Activated T-helper 1 cell treated with anti-CD3 and anti-CD28 coated beads, Interleukin-12 subunit alpha, Interleukin-12 subunit beta, Interleukin-2, Interleukin-4 antibody, amounts not matched to agents 30 ng/mL and 10 ng/mL and 1 ng/mL, durations not matched to agents 14 hours and 24 hours and 36 hours (primary cell): ENCODE measurements at places on chromosomes 2 and 18.
A peak's percentile ranks its signal among the peaks of the same experiment; 100 is the strongest.

GRCh38 chr2:42359304-42359964 is 1.6 kb downstream of the COX7A2L start:
- no peak for DNase-seq

DNA sequence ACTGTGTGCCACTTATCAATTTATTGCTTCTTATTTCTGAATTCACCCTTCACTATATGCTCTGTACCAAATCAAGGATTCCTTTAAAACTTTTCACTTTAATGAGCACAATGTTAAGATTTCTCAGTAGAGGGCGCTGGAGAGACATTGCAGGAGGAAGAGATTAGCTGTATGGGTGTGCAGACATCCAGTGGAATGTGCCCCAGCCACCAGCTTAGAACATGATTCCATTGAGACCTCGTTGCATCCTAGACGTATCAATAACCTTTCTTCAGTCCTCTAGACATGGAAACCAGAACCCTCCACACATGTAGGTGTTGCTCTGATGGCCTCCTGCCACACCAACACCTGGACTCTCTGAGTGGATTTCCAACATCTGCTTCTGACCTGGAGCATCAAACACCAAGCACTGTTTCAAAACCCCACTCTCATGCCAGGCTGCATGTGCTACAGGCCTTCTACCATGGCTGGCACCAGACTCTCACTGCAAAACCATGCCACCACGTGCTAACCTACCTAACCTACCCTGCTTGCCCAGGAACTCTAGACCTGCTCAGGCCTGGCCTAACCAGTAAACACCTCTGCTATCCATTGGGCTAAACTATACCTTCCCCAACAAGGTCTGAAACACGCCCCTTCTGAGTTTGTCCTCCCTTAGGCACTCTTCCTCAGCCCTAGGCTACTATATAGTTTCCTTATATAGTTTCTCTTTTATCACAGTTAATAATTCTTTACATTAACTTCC is 633.2 kb upstream of the PKDCC start:
- DNase-seq, result no peak

DNA sequence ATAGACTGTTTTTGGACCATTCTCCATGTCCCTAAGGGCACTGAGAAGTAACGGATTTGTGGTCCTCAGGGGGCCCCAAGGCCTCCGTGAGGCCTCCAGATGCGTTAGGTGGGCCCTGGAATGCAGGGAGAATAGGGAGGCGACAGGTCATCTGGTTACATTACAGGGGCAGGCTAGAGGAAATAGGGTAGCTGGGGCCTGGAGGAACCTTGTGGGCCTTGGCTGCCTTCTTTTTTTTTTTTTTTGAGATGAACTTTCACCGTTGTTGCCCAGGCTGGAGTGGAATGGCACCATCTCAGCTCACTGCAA is 28.9 kb downstream of the ZFP36L2 start:
- no peak for DNase-seq

DNA sequence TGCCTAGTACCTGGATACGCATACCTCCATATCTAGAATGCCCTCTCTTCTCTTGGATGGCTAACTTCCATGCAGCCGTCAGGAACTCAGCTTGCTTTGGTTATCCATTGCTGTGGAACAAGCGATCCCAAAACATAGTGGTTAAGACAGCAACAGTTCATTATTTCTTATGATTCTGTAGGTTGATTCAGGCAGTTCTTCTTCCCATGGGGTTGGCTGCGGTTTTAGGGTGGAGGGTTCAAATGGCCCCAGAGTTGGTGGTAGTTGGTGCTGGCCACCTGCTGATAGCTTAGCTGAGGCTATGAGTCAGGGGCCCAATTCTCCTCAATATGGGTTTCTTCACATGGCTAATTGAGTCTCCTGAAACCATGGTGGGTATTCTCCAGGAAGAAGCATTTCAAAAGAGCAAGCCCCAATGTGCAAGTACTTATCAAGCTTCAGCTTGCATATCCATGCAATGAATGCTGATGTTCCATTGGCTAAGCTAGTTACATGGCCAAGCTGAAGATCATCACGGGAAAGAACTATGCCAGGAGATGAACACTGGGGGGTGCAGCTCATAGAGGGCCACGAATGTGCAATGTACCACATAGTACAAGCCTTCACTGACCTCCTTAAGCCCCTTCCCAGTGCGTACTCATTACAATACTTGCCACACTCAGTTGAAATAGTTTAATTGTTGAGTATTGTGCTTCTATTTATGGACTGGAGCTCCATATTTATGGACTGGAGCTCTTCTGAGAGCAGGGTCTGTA is 10.0 kb upstream of the RHOB start:
- DNase-seq, result no peak

DNA sequence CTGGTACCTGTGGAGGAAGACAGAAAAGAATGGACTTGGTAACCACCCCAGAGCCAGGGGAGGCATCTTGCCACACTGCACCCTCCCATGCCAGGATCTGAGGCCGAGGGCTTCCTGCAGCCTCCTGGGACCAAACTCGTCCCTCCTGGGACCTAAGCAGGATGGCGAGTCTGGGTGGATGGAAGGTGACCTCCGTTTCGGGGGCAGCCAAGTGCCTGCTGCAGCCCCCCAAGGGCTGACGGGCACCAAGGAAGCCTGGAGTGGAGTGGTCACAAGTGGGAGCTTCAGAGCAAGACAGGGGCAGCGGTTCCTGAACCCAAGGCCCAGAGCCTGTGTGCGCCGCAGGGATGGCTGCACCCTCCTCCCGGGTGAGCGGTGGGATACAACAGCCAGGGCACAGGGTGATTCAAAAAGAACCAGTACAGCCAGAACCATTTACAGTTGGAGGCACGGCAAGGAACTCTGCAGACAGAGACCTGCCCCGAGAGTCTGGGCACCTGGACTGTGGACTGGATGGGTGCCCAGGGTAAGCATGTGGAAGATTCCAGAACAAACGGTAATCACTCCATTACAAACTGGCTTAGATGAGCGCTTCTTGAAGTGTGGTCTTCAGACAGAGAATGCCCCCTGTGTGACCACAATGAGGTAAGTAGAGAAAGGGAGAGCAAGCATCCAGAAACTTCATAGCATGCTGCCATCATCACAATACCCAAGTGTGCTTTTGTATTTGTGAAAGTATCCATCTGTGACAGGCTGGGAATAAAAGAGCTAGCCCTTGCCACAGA is 12.1 kb downstream of the HS1BP3 start:
- DNase-seq, result no peak

- no peak for DNase-seq
These were observed 121.0 kb upstream of the KYNU start for GRCh38 chr2:142756430-142756829.

- no peak for DNase-seq
These were observed 79.2 kb upstream of the EML6 start for GRCh38 chr2:54644236-54644635.

GRCh38 chr18:74651327-74652128 is 53.9 kb downstream of the ZNF407 start:
- DNase-seq, result no peak

DNA sequence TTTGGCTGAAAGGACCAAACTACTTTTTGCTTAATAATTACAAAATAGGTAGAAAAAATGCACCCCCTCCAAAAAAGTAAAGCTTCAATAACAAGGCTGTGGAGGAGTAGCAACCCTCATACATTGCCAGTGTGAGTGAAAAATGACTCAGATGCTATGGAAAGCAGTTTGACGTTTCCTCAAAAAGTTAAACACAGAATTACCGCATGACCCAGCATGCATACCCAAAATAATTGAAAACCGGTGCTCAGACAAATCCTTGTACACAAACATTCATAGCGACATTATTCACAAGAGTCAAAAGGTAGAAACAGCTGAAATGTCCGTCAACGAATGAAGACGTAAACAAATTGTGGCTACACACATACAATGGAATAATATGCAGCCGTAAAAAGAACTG is 38.8 kb upstream of the DAPL1 start:
- DNase-seq, result no peak

DNA sequence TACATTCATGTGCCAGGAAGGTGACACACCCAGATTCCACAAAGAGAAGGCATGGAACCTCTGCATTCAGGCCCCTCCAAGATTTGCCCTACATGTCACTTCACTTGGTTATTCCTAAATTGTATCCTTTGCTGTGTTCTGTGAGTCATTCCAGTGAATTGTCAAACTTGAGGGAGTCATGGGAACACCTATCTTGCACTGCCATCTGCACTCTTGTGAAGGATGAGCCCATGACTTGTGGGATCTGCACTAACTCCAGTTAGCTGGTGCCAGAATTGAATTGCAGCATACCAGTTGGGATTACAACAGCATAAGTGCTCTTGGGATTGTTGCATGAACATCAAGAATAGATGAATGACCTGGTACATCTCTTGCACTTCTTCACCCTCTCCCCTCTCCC is 1288.0 kb upstream of the ZEB2 start:
- DNase-seq, result no peak

GRCh38 chr2:130957915-130958314 is 121.2 kb downstream of the ARHGEF4 start:
- no peak for DNase-seq

DNA sequence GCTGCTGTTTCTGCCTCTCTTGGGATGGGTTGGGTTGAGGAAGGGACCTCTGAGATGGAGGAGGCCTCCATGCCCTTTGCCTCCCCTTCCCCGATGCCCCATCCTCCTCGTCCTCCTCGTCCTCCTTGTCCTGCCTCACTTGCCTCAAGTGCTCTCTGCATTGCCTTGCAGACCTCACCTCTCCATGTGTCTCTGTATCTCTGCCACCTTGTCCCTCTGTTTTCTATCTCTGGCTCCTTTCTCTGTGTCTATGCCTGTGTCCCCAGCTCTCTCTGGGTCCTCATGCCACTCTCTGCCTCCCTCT is 87.5 kb downstream of the MCFD2 start:
- DNase-seq, result no peak

- no peak for DNase-seq
These were observed 63.9 kb downstream of the ALPK2 start for GRCh38 chr18:58565021-58565420.

DNA sequence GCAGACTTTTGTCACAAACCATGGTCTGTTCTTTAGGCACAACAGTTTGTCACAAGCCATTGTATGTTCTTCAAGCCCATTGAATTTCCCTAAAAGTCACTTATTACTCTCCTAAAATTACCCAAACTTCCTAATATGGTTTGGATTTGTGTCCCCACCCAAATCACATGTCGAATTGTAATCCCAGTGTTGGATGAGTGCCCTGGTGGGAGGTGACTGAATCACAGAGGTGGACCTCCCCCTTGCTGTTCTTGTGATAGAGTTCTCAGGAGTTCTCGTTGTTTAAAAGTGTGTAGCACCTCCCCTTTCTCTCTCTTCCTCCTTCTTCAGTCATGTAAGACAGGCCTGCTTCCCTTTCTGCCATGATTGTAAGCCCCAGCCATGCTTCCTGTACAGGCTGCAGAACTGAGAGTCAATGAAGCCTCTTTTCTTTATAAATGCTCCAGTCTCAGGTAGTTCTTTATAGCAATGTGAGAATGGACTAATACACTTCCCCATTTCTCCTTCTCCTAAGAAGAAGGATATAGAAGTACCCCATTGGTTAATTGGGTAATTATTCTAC is 11.2 kb upstream of the GYPC start:
- DNase-seq, result no peak

DNA sequence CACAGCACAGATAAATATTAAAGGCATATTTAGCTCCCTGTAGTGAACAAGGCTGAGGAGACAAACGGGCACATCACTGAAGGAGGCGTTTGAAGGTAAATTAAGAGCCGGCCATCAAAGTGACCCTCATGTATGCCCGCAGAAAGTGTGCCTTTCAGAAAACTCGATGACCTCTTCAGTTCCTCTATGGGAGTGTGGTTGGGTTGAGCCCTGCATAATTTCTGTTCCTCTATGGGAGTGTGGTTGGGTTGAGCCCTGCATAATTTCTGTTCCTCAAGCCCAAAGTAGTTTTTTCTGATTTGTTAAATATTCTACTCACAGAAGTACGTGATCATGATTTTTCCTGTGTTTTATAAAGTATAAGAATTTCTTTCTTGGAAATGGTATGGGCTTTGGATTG is 568.5 kb downstream of the TSN start:
- DNase-seq, result no peak

DNA sequence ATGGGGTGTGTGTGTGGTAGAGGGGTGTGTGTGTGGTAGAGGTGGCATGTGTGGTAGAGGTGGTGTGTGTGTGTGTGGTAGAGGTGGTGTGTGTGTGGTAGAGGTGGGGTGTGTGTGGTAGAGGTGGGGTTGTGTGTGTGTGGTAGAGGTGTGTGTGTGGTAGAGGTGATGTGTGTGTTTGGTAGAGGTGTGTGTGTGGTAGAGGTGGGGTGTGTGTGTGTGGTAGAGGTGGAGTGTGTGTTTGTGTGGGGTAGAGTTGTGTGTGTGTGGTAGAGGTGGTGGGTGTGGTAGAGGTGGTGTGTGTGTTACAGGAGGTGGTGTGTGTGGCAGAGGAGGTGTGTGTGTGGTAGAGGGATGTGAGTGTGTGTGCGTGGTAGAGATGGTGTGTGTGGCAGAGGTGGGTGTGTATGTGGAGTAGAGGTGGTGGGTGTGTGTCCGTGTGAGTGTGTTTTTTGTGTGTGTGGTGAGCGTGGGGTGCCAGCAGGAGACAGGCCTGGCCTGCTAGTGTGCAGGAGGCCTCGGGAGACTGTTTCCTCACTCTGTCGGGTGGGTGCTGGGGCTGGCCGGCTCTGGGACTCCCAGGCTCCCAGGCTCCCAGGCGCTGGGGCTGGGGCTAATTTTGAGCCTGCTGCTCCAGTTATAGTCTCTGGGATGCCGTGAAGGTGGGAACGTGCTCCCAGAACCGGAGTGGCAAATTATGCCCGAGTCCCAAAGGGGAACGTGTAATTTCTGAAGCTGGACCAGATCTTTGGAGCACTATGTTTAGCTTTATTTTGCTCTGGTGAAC is 165.2 kb downstream of the DYSF start:
- no peak for DNase-seq

- no peak for DNase-seq
These were observed 522.6 kb downstream of the TDRD15 start for GRCh38 chr2:21646345-21646744.

- peak; percentile 92 for DNase-seq
These were observed 897 bp downstream of the NFE2L2 start for GRCh38 chr2:177263451-177264208.

DNA sequence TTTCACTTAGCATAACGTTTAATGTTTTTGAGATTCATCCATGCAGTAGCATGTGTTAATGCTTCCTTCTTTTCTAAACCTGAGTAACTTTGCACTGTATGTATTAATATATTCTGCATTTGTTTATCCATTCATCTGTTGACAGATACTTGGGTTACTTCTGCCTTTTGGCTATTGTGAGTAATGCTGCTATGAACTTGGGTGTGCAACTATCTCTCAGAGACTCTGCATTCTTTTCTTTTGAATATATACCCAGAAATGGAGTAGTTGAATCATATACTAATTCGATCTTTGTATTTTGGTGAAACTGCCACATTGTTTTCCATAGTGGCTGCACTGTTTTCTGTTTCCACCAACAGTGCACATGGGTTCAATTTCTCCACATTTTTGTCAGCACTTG is 128.3 kb downstream of the SH3BP4 start:
- no peak for DNase-seq

GRCh38 chr2:222167762-222168161 is 131.0 kb downstream of the PAX3 start:
- no peak for DNase-seq

GRCh38 chr2:111930875-111931274 is 32.5 kb downstream of the MERTK start:
- peak; percentile 16 for DNase-seq
